ENCODE measurements at places on chromosomes 7 and 10. TPM values are rescaled to one million over a fixed set of nuclear protein-coding genes. Genes with fewer than 3 reads are reported as not detected.

Gene STOX1
- 0.24 TPM for total RNA-seq

Gene CALD1
- 1,514 TPM for total RNA-seq

Gene NKX1-2
- total RNA-seq, result not detected

Gene SSC4D
- total RNA-seq, result 0.32 TPM

Gene PRKCQ
- 0.74 TPM for total RNA-seq

Gene SCIN
- total RNA-seq, result 0.79 TPM

Gene TRIP6
- total RNA-seq, result 58.7 TPM

Gene ZNF804B
- total RNA-seq, result not detected

Gene SH2D4B
- not detected for total RNA-seq

Gene WDFY4
- 13.2 TPM for total RNA-seq

Gene PNLIPRP2
- not detected for total RNA-seq

Gene ANKRD61
- total RNA-seq, result not detected

Gene CH25H
- 2.3 TPM for total RNA-seq

Gene BHLHA15
- total RNA-seq, result 0.71 TPM

Gene CALML3
- not detected for total RNA-seq

Gene MRLN
- total RNA-seq, result not detected

Gene LDB3
- total RNA-seq, result 29.3 TPM

Gene HOXA3
- total RNA-seq, result 9.3 TPM

Gene NOS3
- 71.8 TPM for total RNA-seq

Gene CPN1
- total RNA-seq, result not detected

Gene ZNF853
- 8.1 TPM for total RNA-seq

Data from posterior vena cava (tissue), 2 donors.